Mesangial cell (primary cell): ENCODE measurements at places on chromosomes 12 and 14. TPM values are rescaled to one million over a fixed set of nuclear protein-coding genes. Genes with fewer than 3 reads are reported as not detected.

Gene DNAJC22
- 5.9 and 9.4 TPM in 2 replicates for total RNA-seq

Gene SMCO3
- 0.13 TPM in 1 of 2 replicates, not detected in the other for total RNA-seq

Gene NRIP2
- total RNA-seq, result under 0.01 TPM in 1 of 2 replicates, not detected in the other

Gene EXD2
- total RNA-seq, result 10.9 and 19.4 TPM in 2 replicates

Gene ACSS3
- 2.4 and 9.6 TPM in 2 replicates for total RNA-seq

Gene COCH
- total RNA-seq, result 3.4 and 10.1 TPM in 2 replicates

Gene ZFYVE21
- total RNA-seq, result 61.6 and 85.4 TPM in 2 replicates

Gene DLST
- 76.7 and 80.2 TPM in 2 replicates for total RNA-seq

Gene BEGAIN
- total RNA-seq, result 0.51 and 1.8 TPM in 2 replicates
